ENCODE measurements at places on chromosomes 7 and 10.

DNA sequence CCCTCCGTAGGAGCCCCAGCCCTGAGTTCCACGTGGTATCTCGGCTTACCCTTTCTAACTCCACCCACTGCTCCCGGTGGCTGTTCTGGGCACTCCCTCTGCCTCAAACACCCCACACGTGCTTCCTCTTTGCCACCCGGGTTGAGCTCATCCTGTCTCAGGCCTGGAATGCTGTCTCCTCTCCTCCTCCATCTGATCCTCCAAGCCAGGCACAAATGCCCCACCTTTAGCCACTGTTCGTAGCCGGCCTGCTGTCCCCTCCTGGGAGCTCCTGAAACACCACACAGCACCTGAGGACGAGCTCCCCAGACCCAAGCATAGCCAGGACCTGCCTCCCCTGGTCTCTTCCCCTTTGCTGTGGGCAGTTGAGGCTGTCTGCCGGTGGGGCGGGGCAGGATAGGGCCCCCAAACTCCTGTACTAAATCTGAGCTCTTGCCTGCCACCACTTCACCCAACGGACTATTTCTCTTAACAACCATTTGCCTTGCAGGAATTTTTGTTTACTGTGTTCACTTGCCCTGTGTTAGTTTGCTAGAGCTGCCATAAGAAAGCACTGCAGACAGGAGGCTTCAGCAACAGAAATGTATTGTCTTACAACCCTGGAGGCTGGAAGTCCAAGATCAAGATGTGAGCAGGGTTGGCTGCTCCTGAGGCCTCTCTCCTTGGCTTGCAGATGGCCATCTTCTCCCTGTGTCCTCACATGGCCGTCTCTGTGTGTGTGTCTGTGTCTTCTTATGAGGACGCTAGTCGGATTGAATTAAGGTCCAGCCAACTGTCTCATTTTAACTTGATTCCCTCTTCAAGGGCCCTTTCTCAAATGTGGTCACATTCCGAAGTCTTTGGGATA lies 58.3 kb upstream of the SHH start:
- no peak for DNase-seq

GRCh38 chr10:27490807-27491206 lies 13.3 kb upstream of the RAB18 start:
- DNase-seq: no peak

- no peak for DNase-seq
These were observed 63.0 kb upstream of the FAM3C start for GRCh38 chr7:121459148-121459547.

DNA sequence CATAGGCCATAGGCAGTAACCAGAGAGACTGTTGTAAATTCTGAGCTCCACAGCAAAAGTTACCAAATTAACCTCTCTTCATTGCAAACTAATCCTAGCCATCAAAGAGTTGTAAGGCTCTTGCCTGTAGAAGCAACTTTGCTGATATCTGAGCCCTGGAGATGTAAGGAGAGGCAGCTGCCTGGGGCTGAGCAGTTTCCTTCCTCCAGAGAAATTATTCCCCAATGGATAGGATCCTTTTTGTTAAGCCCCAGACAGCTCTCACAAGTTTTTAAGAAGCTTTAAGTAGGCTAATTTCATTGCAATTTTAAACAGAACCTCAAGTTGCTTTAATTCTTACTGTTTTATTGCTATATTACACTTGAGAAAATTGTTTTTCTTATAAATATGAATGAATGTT lies 211.1 kb downstream of the GALNT17 start:
- no peak for DNase-seq

DNA sequence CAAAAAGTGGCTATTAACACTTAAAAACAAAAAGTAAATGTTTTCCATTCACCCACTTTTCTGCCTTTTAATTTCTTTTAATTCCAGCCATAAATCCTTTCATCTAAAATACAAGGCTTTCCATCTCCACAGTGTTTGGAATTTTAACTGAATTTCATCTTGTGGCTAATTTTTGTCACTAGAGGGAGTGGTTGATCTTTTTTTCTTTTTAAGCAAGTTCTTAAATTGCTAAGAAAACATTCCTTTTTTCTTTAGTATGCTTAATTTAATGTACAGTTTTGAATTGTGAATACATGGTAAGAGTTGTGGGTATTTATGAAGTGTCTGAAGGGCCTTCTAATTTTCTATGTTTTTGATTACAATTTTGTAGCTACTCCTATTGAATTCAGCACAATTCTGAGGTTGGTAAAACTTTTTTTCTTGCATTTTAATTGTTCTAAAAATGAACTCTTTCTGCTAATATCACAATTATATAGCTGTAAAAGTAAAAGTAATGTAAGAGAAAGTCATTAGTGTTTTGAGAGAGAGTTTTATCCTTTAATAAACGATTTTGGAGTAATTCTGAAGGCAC lies 54.9 kb upstream of the ANK3 start:
- DNase-seq: no peak

- DNase-seq: no peak
These were observed 75.3 kb downstream of the INPP5A start for GRCh38 chr10:132612571-132613504.

GRCh38 chr7:123502201-123502600 lies 32.2 kb downstream of the IQUB start:
- no peak for DNase-seq

DNA sequence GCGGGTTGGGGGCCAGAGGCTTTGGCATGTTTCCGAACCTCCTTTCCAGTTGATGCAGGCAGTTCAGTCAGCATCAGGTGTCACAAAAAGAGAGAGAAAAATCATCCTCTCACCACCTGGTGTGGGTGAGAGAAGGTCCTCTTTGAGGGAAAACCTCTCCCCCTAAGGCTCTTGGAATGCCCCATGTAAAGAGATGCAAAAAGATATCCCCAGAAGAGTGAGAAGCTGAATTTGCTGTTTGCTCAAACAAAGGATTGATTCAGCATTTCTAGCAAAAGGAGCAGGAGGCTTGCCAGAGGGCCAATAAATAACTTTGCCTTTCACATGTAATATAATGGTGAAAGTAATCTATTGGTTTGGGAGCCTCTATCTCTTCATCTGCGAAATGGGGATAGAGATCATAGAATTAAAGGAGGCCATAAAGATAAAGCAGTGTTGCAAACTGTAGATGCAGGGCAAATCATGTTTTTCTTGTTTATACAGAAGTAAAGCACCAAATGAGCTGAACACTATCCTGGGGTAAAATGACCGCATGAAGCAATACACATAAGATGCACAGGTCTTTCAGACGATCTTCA lies 425.9 kb downstream of the LRMDA start:
- no peak for DNase-seq

GRCh38 chr7:50068026-50068425 lies 25.0 kb downstream of the ZPBP start:
- DNase-seq: no peak

DNA sequence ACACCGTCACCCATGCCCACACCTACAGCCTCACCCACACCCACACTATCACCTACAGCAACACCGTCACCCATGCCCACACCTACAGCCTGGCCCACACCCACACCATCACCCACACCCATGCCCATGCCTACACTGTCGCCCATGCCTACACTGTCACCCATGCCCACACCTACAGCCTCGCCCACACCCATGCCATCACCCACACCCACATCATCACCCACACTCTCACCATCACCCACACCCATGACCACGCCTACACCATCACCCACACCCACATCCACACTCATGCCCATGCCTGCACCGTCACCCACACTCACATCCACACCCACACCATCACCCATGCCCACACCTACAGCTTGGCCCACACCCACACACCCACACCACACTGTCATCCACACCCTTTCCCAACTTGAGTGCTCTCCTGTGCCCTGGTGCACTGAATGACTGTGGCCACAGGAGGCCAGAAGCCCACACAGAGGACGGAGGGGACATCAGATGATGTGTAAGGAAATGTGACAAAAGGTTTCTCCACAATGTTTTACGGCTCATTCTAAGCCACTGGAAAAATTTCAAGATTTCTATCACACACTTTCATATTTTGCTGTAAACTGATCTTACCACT lies 153.3 kb downstream of the WDR37 start:
- DNase-seq: no peak

GRCh38 chr7:148211740-148212151 lies 378.8 kb upstream of the C7orf33 start:
- no peak for DNase-seq

DNA sequence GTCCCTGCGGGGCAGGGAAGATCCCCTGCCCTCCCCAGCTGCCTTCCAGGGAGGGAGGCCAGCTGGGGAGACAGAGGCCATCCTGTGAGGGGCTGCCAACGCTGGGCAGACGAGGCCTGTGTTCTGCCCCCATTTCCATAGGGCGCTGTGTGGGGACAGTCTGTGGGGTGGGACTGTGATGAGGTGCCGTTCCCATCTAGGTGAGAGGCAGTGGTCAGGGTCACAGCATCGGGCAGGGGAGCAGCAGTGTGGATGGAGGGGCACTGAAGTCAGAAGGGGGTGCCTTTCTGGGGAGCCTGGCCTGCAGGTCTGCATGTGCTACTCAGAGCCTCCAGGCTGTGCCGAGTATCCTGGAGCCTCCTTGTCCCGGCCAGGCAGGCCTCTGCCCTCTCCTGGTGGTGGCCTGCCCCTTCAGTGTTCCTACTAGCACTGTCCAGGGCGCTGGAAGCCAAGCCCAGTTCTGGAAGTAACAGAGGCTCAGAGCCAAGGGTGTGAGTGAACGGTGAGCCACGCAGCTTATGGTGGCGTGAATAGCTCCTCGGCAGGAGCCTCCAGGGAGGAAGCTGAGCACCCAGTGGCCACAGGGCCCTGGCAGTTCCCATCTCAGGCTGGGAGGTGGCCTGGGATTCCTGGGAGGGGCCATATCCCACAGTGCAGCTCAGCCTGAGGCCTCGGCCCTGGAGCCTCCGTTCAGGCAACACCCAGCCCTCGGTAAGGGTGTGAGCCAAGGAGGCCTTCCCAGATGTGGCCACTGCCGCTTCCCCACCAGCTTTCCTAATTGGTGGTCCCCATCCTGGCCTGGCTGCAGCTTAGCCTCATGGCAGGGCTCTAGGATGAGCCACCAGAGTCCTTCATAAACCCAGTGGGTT lies 23.3 kb upstream of the CSGALNACT2 start:
- DNase-seq: no peak

GRCh38 chr10:14009371-14010100 lies 321.2 kb downstream of the FRMD4A start:
- no peak for DNase-seq

- no peak for DNase-seq
These were observed 74.2 kb downstream of the JAZF1 start for GRCh38 chr7:28106321-28106829.
